NCI-H774 (cell line): ENCODE measurements at places on chromosomes 3 and 15.

DNA sequence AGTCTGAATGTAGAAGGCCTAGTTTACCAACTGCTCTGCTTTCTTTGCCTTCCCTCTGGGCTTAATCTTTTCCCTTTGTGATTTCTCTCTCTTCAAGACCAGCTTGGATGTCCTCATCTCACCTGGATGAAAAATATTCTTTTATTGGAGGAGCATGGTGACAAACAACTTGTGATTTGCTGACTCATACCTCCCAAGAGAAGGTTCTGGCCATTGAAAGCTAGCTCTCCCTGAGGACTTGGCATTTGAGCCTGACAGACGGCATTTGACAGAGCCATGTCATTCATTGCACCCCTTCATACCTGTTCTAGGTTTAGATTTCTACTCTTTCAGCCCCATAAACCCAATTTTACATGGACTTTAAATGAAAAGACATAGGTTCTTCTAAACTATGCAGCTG, 33.3 kb downstream of the ATG7 start:
- no peak for DNase-seq

DNA sequence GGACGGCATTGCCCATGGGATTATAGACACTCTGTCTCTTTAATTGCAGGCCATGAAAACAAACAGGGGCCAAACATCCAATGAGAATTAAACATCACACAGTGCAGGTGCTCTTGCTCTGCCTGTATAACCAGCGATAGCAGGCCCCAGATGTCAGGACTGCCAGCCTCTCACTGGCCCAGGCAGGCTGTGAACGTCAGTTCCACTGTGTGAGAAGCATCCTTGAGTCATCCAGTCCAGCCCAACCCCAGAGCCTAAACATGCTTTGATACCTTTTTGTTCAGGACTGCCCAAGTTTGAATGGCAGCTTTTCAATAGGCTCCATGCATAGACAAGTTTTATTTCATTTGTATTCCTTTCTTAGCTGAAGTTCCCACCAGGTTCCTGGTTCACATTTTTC, 189.8 kb downstream of the SLCO3A1 start:
- DNase-seq: no peak

DNA sequence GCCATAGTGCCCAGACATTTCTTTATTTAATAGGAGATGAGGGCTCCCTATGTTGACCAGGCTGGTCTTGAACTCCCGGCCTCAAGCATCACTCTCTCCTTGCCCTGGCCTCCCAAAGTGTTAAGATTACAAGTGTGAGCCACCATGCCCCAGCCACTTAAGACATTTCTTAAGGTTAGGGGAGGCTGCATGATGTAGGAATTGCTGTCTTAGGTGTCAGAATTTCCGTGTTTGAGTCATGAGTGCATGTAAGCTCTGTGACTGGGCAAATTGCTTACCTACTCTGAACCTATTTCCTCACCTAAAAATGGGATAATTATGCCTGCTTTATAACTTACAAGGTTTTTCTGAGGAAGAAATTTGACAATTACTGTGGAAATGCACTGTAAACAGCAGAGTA, 34.2 kb upstream of the SIAH2 start:
- no peak for DNase-seq

DNA sequence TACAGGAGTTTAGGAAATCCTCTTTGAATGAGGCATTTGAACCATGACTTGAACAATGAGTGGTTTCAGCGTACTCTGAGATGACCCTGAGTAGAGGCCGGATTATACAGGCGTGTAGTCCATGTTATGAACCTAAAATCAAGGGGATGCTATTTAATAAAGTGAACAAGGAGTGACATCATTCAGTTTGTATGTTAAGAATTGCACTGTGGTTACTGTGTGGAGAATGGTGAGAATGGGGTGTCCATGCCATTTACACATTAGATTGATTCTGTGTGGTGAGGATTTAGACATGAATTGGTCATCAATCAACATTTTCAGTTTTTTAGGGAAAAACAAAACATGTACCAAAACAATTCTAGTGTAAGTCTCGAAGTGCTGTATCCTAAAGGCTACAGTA, 65.8 kb downstream of the TPRG1 start:
- DNase-seq: no peak

- no peak for DNase-seq
Observed at GRCh38 chr15:47607695-47608094, 109.6 kb upstream of the SEMA6D start.

DNA sequence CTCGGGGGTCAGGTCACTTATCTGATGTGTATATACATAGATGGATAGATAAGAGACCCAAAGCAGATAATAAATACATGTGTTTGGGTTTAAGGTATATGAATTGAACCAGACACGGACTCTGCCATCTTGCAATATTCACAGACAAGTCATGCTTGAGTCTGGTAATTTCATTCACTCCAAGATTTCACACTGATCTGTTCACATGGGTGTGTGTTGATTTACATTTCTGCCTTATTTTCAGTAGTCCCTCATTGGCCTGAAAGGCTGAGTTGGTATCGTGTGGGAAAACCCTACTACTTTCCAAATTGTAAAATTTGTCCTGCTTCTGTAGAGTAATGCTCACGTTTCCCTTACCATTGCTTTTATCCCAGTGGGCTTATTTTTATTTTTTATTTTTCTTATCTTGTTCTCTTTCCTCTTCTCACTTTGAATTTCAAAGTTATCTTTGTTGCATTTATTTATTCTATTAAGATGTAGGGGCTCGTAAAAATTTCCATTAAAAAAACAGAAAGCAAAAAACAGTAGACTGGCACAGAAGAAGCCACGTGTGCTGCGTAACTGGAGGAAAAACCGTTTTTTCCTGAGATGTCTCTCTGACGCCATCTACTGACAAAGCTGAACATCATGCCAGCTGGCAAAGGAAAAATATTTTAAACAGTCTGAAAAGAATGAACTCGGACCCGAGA, 10.8 kb upstream of the MFSD1 start:
- DNase-seq: peak; percentile 74

DNA sequence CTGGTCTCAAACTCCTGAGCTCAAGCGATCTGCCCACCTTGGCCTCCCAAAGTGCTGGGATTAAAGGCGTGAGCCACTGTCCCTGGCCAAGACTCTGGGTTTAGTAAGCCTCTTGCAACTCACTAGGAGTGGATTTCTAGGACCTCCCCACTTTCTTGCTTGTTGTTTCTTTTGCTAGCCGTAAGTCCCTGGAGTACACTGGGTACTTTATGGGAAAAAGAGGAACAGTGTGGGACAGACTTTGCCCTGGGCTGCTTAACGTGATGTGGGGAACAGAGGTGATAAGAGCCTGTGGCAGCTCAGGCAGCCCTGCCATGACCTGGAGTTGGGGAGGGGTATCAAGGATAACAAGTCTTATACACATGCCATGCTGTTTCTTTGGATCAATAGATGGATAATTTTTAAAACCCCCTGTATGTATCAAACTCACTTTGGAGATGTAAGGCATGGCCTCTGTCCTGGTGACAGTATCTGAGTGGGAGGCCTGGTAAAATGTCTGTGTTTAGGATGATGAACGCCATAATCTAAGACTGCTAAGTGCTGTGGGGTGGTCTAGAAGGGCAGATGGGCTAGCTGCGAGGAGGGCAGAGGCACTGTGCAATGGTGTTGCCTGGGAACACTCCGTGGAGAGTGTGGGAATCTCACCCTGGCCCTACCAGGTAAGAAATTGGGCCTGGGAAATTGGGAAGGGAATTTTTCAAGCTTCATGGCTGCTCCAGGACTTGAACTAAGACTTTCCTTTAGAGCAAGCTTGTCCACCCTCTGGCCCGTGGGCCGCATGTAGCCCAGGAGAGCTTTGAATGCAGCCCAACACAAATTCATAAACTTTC, 54.8 kb downstream of the SMAD3 start:
- no peak for DNase-seq

DNA sequence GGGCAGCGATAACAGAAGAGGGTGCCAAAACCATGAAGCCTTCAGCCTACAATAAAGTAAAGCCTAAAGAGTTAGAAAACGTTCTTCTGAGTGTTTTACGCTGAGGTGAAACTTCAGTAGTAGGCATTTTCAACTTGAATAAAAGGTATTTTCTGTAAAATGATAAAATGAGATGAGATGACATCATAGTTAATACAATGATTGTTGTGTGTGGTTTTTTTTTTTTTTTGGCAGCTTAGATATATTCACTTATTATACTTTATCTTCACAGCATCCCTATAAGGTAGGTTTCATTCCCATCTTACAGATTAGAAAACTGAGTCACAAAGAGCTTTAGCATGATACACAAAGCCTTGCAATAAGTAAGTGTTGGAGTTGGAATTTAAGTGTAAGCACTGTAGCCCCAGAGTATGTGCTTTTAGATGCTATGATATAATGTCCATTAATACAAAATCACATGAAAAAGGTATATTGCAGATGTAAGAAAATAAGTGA, 291.9 kb upstream of the GRM7 start:
- no peak for DNase-seq

GRCh38 chr3:101518421-101518871, 5.4 kb upstream of the SENP7 start:
- no peak for DNase-seq

DNA sequence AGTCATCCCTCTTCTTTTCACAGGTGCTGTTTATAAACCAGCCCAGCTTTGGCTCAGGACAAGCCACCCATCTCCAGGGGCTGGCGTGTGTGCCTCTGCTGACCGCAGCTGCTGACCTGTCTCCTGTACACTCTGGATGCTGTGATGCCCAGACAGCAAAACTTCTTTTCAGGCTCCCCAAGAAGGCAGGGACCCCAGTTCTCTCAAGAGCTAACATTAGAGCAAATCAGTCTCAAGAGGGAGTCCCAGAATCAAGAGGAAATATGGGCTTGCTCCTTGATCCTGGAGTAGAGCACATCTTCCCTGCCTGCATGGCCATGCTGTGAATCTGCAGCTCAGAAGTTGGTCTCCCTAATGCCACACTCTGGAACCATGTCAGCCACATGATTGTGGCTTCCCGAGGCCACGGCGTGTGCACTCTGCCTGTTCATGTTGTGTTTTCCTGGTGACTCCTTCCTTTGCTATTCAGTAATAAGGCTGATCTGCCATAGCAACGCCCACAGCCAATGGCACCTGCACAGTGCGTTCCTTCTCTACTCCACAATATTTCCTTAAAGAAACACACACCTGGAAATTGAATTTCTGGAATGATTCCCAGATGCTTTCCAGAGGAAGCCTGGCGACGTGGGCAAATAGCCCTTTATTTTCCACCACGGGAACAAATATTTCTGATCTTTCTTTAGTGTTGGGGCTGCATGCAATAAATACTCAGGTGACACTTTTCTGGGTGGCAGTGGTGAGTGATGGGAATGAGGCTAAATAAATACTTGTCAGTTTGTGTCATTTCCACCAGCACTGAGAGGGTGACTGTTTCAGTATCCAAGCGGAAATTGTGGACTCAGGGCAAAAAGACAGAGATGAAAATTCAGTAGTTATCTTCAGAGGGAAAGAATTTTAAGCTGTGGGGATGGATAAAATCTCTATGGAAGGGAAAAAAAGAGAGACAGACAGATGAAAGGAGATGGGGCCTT, 21.9 kb upstream of the THSD4 start:
- DNase-seq: peak; percentile 22

DNA sequence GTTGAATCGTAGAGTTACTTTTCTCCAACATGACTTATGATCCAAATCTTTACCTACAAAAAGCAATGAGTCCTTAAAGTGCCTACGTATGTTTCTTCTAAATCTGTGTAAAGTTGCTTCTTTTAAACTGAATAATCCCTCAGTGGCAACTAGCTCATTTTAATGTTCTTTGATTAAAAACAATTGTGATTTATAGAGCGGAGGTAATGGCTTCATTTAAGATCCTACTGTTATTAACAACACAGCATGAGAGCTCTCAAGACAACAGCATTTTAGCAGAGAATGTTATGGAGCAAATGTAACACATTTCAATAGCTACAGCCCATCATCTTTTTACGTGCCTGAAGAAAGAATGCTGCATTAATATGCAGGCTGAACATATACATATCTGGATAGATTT, 55.3 kb upstream of the VGLL3 start:
- no peak for DNase-seq

- no peak for DNase-seq
Observed at GRCh38 chr15:72227720-72228119, 3.3 kb downstream of the PKM start.

- DNase-seq: no peak
Observed at GRCh38 chr3:76998555-76998954, 41.3 kb upstream of the ROBO2 start.

- DNase-seq: no peak
Observed at GRCh38 chr15:31275331-31276262, 51.0 kb upstream of the KLF13 start.
